ENCODE measurements at places on chromosomes 16 and 17.

DNA sequence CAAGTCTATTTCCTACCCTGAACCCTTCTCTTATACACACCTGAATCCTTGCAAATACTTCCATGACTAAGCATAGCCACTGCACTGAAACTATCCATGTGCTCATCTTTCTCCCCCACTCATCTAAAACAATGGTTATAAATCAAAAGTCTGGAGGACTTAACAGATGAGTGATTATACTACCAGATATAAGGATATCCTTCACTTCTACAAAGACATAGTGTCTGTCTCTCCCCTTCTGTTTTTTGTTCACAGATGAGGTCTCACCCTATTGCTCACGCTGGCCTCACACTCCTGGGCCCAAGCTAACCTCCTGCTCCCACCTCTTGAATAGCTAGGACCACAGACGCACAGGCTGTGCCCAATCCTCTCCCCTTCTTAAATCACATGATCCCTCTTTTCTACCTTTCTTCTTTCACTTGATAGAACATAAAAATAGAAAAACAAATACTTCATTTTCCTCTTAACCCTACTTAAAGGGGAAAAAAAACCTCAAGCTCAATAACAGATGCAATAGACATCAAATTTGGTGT is 19.2 kb downstream of the CEP112 start:
- no peak for DNase-seq

- no peak for DNase-seq
Measured at GRCh38 chr16:4263504-4264436, 9.1 kb downstream of the TFAP4 start.

- no peak for DNase-seq
Measured at GRCh38 chr16:3651461-3652372, 2.8 kb upstream of the DNASE1 start.

DNA sequence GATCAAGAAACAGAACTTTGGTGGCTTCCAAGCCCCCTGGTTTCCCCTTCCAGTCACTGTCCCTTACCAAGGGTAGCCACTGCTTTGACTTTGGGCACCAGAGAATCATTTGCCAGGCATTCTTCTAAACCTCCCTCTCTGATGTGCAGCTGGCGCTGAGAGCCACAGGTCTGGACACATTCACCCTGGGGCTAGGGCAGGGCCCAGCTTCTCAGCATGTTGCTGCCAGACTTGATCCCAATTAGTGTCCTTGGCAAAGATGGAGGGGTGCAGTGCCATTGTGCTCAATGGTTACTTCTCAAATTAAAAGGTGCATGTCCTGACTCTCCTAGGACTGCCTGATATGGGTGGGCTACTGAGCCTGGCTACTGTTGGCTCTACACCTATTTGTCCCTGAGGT is 7.6 kb upstream of the SLC47A2 start:
- no peak for DNase-seq

- no peak for DNase-seq
Measured at GRCh38 chr16:49733313-49734009, 122.5 kb downstream of the ZNF423 start.

DNA sequence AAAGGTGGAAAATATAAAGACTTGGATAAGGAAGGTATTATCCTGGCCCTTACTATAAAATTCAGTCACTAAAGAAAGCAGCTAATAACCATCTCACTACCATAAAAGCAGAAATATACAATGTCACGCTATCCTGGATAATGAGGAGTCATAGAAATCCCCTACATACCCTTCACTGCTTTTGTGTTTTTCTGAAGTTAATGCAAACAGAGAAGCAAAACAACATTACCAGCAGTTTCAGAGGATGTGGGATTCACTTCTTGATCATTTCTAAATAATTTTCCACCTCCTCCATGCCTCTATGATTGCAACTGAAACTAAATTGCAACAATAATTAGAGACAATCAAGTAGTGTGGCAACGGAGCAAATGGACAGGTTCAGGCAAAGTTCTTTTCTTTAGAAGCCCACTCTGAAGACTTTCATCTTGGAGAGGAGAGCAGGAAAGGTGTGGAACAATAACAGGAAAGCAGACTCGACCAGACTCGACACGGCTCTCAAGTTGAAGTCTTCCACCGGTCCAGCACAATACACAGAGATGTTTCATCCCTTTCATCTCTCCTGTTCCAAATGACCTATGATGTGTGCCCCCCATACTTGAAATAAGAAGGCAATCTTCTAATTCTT is 10.2 kb downstream of the CYTH1 start:
- no peak for DNase-seq

DNA sequence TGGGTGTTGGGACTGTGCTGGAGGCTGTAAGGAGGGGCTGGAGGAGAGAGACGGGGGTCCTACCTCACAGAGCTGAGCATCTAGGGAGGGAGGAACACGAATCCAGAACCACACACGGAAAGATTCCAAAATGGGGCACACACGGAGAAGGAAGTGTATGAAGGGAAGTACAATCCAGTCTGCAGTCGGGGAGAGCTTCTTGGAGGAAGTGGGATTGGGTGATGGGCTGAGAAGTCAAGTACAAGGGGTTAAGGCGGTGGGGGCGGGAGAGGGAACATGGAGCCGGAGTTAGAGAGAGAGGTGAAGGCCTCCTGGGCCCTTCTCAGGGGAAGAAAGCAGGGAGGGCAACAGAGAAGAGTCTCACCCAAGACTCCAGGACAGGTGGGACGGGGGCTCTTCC is 107.5 kb upstream of the CREBBP start:
- no peak for DNase-seq

GRCh38 chr16:89704281-89704680 is 2.8 kb upstream of the SPATA2L start:
- no peak for DNase-seq

DNA sequence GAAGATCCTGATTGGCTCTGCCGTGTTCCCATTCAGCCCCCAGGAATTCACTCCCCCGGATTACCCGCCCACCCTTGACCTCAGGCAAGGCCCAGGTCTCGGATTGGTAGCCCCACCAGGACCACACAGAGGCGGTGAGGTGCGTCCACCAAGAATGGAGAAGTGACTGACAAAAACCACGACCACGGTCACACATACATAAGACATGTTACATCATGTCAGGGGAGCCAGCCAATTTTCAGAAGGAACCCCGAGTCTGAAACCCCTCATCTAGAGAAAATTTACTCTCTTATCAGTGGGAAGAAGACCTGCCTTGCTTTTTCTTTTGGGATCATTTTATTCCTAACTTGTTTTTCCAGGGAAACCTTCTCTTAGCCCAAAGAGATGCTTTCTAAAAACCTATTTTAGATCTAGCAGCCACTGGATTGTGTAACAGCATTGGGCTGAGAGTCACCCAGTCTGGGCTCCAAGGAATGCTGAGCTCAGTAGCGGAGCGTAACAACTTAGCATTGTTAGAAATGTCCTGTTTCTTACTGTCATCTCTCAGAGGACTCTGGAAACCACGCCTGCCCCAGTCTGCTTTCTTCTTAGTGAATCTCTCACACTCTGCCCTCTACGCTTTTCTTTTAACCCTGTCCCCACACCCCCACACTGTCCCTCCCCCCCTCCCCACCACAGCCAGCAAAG is 164.1 kb downstream of the CMIP start:
- DNase-seq = no peak

GRCh38 chr17:63780507-63780906 is 6.5 kb downstream of the DDX42 start:
- no peak for DNase-seq

DNA sequence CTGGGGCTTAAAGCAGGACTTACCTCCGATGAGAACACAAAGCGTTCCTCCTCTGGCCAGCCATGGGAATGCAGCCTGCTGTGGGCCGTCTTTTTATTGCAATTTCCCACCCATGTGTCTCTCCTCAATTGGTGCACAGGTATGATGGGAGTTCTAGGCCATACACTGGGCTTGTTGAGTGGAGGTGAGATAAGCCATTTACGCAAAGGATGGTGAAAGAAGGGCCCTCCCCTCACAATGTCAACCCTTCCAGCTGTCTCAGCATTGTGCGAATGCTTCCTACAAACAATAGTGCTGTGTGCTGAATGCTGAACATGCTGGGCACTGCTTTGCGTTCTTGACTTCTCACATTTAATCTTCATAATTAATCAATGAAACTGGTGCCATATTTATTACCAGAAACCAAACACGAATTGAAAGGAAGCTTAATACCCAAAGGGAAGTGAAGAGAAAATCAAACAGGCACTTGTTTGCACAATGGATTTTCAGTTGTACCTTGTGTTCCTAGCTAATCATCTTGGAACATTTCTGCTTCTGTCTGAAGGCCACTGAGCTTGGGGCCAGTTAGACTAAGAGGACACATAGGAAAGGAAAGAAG is at the start of gene GP2:
TSS of gene GP2 (minus strand) at position 70 of the 598 bp plus-strand sequence. CDS start 1,082 bp downstream, outside the sequence.
- no peak for DNase-seq

- DNase-seq = no peak
Measured at GRCh38 chr16:27387724-27388123, 14.2 kb upstream of the IL21R start.

GRCh38 chr17:6393351-6393952 is 41.5 kb downstream of the AIPL1 start:
- DNase-seq = no peak

DNA sequence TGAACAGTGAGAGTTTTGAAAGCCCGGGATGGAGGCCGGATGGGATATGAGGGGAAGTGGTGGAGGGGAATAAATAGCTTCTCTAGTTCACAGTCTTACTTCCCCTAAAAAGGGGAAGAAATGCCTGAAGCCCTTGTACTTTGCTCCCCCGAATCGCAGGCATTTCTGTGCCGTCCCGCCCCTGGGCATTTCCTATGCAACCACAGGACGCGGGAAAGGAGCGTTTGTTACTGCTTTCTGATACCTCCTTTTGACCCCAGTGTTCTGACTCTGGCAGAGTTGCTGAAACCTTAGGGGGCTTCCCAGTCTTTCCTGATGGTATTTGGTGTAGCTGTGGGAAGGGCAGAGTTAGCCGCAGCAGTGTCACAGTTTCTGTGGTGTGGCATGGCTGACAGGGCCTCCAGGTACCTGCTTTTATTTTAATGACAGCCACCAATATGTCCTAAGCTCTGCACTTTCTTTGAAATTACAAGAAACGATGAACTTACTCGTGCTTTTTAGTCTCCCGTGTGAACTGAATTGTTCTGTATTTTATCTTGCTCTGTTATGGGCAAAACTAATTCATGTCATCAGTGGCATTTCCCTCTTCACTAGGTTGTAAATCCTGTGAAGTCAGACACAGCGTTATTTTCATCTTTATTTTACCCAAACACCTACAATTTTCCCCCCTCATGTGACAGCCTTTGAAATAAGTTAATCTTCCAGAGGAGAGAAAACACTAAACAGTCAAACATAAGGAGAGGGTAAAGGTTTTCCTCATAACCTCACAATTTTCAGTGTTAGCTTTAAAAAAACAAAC is 27.1 kb downstream of the USP10 start:
- no peak for DNase-seq

- DNase-seq = no peak
Measured at GRCh38 chr16:86740906-86741799, 162.8 kb downstream of the FOXL1 start.

GRCh38 chr17:11900041-11900476 is 97.2 kb downstream of the ZNF18 start:
- no peak for DNase-seq

GRCh38 chr16:75565640-75566039 is 539 bp upstream of the GABARAPL2 start:
- DNase-seq = no peak

DNA sequence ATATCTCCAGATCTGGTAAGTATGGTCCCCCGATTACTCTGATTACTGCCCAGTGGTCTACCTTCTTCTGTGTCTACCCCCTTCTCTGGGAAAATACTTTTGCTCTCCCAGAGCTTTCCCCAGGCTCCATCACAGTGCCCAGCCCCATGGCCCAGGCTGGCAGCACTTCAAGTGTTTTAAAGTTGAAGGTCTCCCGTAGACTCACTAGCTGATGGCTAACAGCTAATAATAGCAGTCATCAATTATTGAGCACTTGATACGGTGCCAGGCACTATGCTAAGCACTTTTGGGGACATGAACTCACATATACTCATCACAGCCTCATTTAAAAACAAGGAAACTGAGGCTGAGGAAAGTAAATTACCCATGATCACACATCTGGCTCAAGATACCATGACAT is 33.4 kb downstream of the DCUN1D3 start:
- no peak for DNase-seq

GRCh38 chr17:7043497-7044198 is at the start of gene SLC16A11:
SLC16A11 (minus strand) TSS chr17:7044092; CDS start chr17:7043513, 579 bp downstream.
- DNase-seq = no peak

DNA sequence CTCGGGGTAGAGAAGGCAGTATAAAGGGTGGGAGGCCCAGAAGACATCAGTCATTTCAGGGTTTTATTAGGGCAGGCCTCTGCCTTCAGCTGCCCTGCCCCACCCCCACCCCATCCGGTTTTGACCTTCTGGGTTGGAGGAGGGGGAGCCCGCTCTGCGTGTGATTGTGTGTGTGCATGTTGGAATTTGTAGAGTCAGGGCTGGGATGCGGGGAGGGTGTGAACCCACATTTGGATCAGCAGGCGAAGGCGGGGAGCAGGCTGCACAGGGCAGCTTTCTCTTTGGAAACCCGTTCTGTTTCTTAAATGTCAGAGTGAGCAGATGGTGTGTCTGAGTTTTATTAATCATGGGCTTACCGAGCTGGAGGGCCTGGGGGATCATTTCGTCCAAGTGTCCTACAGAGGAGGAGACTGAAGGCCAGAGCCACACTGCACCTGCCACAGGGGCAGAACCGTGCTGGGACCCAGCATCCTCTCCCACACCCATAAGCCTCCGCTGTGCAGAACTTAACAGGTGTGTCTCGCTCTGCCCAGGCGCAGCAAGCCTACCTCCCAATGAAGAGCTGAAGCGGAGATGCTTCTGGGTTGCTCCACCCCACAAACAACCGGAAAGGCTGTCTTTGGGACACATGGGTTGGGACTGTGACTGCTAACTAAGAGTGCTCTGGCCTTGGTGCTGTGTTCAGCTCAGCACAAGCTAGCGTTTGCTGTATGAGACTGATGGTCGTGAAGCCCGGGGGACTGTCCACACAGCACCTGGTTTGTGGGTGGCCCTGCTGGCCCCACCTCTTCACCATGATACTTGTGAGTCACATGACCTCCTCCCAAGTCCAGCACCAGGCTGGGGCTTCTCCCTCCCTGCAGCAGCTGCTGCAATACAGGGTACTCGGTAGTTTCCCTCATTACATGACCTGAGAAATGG is 70.9 kb upstream of the GSE1 start:
- DNase-seq = no peak

GRCh38 chr16:81818568-81818896 is 39.4 kb downstream of the PLCG2 start:
- no peak for DNase-seq

- DNase-seq = no peak
Measured at GRCh38 chr16:22844416-22844815, 30.5 kb downstream of the HS3ST2 start.

Data from T follicular helper cell (primary cell).